ENCODE measurements at places on chromosomes 7 and 10.

- H3K27me3 ChIP-seq: peaks cover 39% of the 10 kb centered on the region
- no peak overlapping the region for H3K27ac ChIP-seq
- H3K4me1 ChIP-seq: no peaks in the 10 kb centered on the region
These were observed 45.3 kb upstream of the EN2 start for GRCh38 chr7:155412416-155413253.

GRCh38 chr10:78597796-78598555, 470.8 kb upstream of the ZMIZ1 start:
- H3K4me1 ChIP-seq: no peaks in the 10 kb centered on the region
- H3K4me3 ChIP-seq: no peak overlapping the region
- H3K27ac ChIP-seq: no peak overlapping the region
- DNase-seq: no peak
- no peaks in the 10 kb centered on the region for H3K36me3 ChIP-seq
- peaks cover 4% of the 10 kb centered on the region for H3K27me3 ChIP-seq

DNA sequence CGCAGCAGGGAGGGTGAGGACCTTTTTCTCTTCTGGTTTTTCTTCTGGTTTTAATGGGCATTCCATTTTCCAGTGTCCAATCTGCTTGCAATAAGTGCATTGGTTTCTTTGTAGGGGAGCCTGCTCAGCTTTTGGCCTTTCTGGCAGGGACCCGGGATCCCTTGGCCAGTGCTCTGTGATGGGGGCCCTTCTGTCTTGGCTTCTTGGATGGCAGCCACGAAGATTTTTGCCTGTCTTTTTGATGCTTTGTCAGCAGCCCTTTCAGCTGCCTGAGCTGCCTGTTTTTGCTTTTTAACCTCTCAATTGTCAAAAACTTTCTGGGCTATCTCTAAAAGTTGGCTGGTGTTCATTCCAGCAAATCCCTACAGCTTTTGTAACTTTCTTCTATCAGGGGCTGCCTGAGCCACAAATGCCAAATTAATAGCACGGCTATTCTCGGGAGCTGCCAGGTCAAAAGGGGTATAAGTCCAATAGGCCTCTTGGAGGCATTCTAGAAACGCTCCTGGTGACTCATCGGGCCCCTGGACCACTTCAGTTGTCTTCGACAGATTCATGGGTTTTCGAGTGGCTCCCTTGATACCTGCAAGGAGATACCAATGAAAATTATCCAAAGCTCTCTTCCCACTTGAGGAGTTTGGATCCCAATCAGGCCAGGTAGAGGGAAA, 179.9 kb upstream of the MBL2 start:
- DNase-seq: no peak
- no peaks in the 10 kb centered on the region for H3K36me3 ChIP-seq
- H3K4me1 ChIP-seq: no peaks in the 10 kb centered on the region
- H3K27ac ChIP-seq: no peak overlapping the region

DNA sequence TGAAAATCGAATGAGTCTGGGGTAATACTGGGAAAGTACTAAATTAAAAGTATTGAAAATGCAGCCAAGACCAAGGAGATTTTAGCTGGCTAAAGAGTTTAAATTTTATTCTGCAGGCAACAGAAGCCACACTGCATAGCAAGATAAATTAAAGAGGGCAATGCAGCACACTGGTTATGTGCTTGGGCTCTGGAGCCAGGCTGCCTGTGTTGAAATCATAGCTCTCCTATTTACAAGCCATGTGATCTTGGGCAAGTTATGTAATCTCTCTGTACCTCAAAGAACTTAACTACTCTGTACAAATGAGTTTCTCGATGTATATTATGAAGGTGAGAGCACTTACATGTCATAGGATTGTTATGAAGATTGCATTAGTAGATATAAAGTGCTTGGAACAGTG, 9.9 kb downstream of the SLC25A13 start:
- H3K27me3 ChIP-seq: no peaks in the 10 kb centered on the region
- no peak overlapping the region for H3K27ac ChIP-seq
- H3K4me1 ChIP-seq: peaks cover 62% of the 10 kb centered on the region
- peak; percentile 57 for DNase-seq

- peak overlapping the region; percentile 53 for H3K27ac ChIP-seq
- peaks cover 39% of the 10 kb centered on the region for H3K36me3 ChIP-seq
- H3K27me3 ChIP-seq: no peaks in the 10 kb centered on the region
- peak; percentile 11 for DNase-seq
- H3K4me3 ChIP-seq: no peak overlapping the region
These were observed 1.9 kb downstream of the COX15 start for GRCh38 chr10:99730026-99730425.

- no peaks in the 10 kb centered on the region for H3K36me3 ChIP-seq
- no peaks in the 10 kb centered on the region for H3K4me1 ChIP-seq
- no peak for DNase-seq
- H3K4me3 ChIP-seq: no peak overlapping the region
These were observed 318.4 kb downstream of the GLRX3 start for GRCh38 chr10:130454543-130455000.
